ENCODE measurements at places on chromosomes 5 and 9.

GRCh38 chr5:121024416-121025311, 560.6 kb downstream of the PRR16 start:
- no peak for DNase-seq

DNA sequence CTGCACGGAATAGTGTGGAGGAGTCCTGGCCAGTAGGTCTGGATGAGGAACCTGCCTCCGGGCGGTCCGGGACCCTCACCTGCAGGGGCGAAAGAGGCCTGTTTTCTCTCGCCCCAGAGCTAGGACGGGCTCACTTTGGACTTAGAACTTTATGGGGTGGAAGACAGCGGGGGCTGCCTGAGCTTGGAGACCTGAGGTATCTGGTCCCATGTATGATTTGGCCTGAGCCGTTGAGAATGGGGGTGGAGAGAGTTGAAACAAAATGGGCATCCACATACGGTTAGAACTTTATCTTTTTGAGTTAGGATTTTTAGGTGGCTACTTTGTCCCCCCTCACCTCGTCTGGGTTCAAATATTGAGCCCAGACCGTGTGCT, 681 bp upstream of the ETF1 start:
- no peak for DNase-seq

GRCh38 chr9:71984403-71984802, 73.0 kb downstream of the C9orf85 start:
- no peak for DNase-seq

- DNase-seq: no peak
Observed at GRCh38 chr9:83066771-83067170, 3.8 kb upstream of the RASEF start.

DNA sequence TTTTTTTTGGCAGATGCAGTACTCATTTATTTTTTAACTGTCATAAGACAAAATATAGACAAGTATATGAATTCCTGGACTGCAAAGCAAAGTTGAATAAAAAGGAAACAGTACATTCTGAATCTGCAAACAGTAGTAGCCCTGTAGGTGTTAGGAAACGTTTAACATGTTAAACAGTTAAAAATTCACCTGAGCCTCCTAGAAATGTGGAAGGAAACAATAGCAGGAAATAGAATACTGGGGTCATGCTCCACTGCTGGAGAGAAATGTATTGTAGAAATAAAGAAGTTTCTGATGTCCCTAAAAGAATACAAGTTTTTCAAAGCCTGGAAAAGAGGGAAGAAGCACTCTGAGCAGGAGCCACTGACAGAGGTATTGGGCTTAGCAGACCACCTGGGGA, 866.0 kb downstream of the PTPRD start:
- no peak for DNase-seq

GRCh38 chr5:7398596-7399280, 2.8 kb downstream of the ADCY2 start:
- no peak for DNase-seq

GRCh38 chr5:127988146-127988760, 95.3 kb upstream of the SLC12A2 start:
- DNase-seq: no peak

DNA sequence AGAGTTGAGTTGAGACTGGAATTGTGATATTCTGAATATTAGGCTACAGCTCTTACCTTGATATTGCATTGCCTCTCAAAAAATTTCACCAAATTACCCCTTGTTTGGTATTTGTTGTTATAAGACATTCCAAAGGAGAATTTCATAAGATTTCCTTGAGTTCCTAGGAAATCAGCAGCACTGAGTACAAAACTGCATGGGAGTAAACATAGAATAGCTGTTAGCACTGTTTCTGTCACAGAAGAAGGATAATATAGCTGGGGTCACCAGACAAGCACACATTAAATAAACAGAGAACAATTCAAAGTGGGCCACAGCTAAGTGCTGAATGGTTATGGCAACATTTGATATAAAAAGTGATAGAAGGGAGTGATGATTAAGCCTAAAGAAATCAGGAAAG, 724.3 kb downstream of the PRELID2 start:
- DNase-seq: no peak

DNA sequence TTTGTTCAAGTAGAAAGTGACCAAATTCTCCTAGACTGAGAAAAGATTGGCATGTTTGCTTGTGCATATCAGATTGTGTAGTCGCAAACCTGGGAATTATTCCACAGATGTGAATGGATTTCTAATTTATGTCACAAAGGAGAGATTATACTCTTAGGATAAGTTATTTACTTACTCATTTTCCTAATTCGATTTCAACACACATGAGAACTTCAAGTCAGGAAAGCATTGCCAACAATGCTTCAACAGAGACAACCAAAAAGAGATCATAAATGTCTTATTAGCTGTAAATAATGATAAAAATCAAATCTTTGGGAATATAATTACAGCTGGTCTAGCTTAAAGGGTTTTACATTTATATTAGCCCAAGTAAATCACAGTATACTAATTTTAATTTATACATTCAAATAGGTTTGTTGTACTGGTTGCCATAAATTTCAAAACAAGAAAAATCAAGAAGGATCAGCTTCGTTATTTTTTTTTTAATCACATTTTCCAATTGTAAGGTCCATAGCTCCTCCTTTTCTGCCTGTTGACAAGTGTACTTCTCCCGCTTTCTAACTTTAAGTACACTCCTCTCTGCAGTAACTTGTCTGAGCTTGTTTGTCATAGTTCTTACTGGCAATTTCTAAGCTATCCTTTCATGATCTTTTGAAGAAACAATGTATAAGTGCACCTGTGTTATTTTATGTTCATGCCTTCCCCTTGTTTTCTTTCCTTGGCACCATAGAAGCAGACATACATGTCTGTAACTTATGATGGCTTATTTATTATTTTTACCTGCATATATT, 246.6 kb downstream of the DEPDC1B start:
- DNase-seq: no peak

DNA sequence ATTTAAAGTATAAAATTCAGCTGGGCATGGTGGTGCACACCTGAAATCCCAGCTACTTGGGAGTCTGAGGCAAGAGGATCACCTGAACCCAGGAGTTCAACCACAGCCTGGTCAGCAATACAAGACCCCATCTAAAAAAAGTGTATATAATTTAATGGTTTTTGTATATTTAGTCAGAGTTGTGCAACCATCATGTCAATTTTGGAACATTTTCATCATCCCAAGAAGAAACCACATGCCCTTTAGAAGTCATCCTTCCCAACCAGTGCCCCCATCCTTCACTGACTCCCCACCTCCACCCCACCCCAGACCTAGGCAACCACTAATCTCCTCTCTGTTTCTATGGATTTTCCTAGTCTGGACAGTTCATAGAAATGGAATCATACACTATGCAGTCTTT, 18.8 kb upstream of the TEK start:
- DNase-seq: no peak

GRCh38 chr5:92543201-92543600, 1037.8 kb downstream of the NR2F1-AS1 start:
- no peak for DNase-seq

GRCh38 chr5:177325868-177326381, 14.2 kb upstream of the MXD3 start:
- no peak for DNase-seq

GRCh38 chr5:58763390-58763789, 180.5 kb downstream of the RAB3C start:
- no peak for DNase-seq

GRCh38 chr5:26940994-26941393, 97.4 kb downstream of the CDH9 start:
- no peak for DNase-seq
